ENCODE measurements at places on chromosomes 2 and 18.

GRCh38 chr2:177753682-177754491 is 318.7 kb downstream of the PDE11A start:
- no peak for DNase-seq

- no peak for DNase-seq
Measured at GRCh38 chr2:156695020-156695419, 258.8 kb downstream of the GPD2 start.

- DNase-seq: no peak
Measured at GRCh38 chr2:63855418-63856302, 14.0 kb downstream of the UGP2 start.

DNA sequence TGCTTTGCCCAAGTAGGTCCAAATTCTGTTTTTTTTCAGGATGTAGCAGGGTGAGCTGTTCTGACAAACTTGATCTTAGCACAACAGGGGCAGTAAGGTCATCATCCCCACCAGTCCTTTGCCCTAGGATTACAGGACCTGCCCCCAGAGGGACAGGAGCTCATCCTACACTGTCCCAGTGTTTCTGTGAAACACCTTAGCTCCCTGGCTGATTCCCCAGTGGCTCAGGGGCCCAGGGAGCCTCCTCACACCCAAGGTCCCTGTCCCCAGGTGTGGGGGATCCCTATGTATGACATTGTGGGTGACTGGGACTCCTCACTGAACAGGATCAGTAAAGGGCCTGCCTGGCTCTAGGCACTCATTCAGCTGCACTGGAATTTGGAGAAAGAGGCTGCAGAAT is 191.2 kb downstream of the ANKRD30B start:
- no peak for DNase-seq

GRCh38 chr18:51185075-51185474 is 12.4 kb downstream of the MEX3C start:
- no peak for DNase-seq

DNA sequence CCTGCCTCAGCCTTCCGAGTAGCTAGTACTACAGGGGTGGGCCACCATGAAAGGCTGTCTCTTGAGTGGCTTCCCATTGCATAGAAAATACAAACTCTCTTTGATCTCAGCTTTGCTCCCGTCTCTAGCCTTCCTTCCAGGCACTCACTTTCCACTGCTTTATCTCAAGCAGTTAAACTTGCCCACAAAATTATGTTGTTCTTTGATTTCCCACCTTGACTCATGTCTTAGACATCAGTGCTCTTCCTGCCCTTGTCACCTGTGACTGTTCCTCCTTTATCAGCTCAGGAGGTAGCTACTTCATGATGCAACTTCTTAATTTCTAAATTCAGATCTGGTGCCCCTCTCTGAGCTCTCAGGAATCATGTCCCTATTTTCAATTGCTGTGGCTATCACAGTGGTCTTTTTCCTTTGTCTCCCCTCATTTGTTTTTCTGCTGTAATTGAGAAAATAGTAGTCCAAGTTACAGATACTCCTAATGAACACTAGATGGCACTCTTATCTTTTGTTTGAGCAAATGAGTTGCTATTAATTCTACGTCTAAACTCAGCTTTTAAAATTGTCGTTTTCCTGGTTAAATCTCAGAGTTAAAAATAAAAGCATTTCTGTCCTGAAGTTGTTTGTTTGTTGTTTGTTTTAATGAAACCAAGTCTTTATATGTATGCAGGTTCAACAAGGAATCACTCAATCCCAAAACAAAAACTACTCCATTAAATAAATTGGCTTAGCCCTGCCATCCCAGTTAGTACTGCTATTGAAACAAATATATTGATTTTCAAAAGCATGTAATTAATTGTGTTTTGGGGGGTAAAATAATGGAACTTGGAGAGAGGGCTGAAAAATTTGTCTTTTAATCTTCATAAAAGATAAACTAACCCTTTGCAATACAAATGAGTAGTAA is 46.9 kb upstream of the GREB1L start:
- DNase-seq: no peak
